Activated CD8-positive, alpha-beta T cell treated with anti-CD3 and anti-CD28 coated beads, Interleukin-2, amount 10 ng/mL, durations not matched to agents 7 days and 5 days (primary cell): ENCODE measurements at places on chromosomes 5 and 9. TPM values are rescaled to one million over a fixed set of nuclear protein-coding genes. Genes with fewer than 3 reads are reported as not detected.

DMRT3 gene
- not detected for total RNA-seq

TMEM174 gene
- not detected for total RNA-seq

TRAF2 gene
- 57.2 TPM for total RNA-seq

BSPRY gene
- 4.4 TPM for total RNA-seq

CCNJL gene
- not detected for total RNA-seq

SPINK13 gene
- not detected for total RNA-seq

RLN1 gene
- total RNA-seq: 1.5 TPM

UHRF2 gene
- 59.3 TPM for total RNA-seq

VCAN gene
- total RNA-seq: 0.39 TPM

LCN15 gene
- not detected for total RNA-seq

G3BP1 gene
- 213 TPM for total RNA-seq

CARD9 gene
- 1.4 TPM for total RNA-seq

PCDHB7 gene
- not detected for total RNA-seq

KCNIP1 gene
- total RNA-seq: not detected

STK32A gene
- not detected for total RNA-seq

SPINK1 gene
- total RNA-seq: not detected

IFNA2 gene
- total RNA-seq: not detected

PDCD1LG2 gene
- 0.55 TPM for total RNA-seq

OR2Y1 gene
- not detected for total RNA-seq

PKD2L2 gene
- not detected for total RNA-seq

MPDZ gene
- not detected for total RNA-seq

SLC6A3 gene
- total RNA-seq: not detected

GAS1 gene
- total RNA-seq: 0.18 TPM

CDKN2A gene
- total RNA-seq: 39.7 TPM

PRLR gene
- total RNA-seq: not detected

CCL21 gene
- not detected for total RNA-seq

ADAMTS13 gene
- total RNA-seq: 1.4 TPM

NFIB gene
- total RNA-seq: not detected

IFNK gene
- total RNA-seq: not detected

KIAA0825 gene
- total RNA-seq: 1.1 TPM

SMIM32 gene
- not detected for total RNA-seq

PCDHAC1 gene
- total RNA-seq: not detected

CATSPER3 gene
- total RNA-seq: 0.68 TPM

IL5 gene
- total RNA-seq: not detected

FAM240B gene
- total RNA-seq: not detected

ORM2 gene
- total RNA-seq: not detected

RASGEF1C gene
- not detected for total RNA-seq
